ENCODE measurements at places on chromosomes 7 and 10. TPM values are rescaled to one million over a fixed set of nuclear protein-coding genes. Genes with fewer than 3 reads are reported as not detected.

DNA sequence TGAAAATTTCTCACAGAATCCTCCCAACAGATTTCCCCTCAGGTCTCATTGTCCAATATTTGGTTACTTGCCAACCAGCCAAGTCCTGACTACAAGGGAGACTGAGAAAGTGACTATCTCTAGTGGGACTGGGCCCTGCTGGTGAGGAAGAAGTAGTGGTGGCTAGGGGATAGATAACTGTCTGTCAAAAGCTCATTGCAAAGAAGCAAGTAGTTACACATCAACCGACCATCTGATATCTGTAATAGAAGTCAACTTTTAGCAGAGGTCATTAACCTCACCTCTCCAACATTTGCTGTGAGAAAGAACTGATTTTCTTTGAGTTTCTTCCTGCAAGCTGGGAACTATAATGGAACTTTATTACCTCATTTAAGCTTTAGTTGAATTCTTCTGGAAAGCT, 15.2 kb downstream of the STAMBPL1 start:
- DNase-seq, result no peak

RELN gene
- total RNA-seq, result 4.8 TPM

- DNase-seq, result peak; percentile 49
These were observed 1.4 kb downstream of the SFR1 start for GRCh38 chr10:104123397-104123796.

GRCh38 chr10:8346861-8347260, 292.4 kb downstream of the GATA3 start:
- no peak for DNase-seq

DNA sequence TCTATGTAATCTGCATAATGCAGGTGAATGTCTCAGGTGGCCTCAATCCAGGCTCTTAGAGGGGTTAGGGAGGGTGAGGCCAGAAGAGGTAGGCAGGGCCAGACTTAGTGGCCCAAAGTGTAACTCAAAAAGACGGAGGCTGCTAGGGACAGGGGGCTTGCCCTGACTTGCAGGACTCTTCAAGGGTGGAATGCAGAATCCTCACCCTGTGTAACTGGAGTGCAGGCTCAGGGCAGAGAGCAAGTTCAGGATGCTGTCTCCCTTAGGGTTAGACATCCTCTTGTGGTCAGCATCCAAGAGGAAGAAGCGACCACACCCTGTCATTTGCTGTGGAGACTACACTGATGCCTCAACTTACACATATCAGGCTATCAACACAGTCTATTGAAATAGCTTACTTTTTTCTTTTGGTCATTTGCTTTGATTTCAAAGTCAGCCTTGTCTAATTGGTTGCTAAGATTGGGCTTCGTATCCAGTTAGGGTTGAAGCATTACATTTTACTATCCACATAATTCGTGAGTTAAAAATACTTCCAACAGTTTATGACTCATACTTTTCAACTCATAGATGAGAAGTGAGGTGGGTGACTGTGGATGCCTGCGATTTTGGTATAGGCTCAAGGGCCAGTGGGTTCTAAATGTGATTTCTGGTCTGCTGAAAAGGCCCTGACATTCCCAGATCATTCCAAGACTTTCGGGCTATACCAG, 563.6 kb downstream of the SUGCT start:
- no peak for DNase-seq

DNA sequence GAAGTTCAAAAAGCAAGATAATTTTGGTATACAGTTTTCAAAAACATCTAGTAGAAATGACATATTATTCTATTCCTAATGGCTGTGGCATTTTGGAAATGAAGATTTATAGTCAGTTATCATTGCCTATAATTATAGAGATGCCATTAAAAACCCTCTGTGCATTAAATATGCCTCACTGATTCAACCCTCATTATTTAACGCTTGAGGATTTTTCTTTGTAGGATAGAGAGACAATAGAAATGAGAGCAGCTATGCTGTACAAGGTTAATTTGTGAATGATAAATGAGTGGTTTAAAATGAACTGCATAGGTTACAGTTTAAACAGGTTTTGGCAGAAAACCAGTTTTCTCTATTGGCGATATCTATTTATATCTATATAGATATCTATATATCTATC, 32.2 kb upstream of the SEMA3A start:
- no peak for DNase-seq

- peak; percentile 49 for DNase-seq
These were observed 144.0 kb upstream of the ASAH2 start for GRCh38 chr10:50395271-50395670.

GRCh38 chr10:103238506-103239252, 7.0 kb upstream of the RPEL1 start:
- peak; percentile 57 for DNase-seq

DNA sequence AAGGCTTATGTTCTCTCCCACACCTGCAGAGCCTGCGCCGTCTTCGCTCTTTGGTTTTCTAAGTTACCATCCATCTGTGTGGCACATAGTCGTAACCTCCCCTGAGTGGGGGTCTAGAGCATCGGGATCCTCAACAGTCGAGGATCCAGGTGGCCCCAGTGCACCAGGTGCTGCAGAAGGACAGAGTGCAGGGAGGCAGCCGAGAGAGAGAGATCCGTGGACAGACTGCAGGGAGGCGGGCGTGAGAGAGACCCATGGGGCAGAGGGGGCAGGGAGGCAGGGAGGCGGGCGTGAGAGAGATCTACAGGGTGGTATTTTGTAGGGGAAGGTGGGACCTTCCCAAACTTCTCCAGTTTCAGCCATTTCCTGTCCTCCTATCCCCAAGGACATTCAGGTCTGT, 42.3 kb downstream of the PFKP start:
- DNase-seq, result no peak

GRCh38 chr7:69799048-69799697, 200.9 kb downstream of the AUTS2 start:
- DNase-seq, result no peak

DNA sequence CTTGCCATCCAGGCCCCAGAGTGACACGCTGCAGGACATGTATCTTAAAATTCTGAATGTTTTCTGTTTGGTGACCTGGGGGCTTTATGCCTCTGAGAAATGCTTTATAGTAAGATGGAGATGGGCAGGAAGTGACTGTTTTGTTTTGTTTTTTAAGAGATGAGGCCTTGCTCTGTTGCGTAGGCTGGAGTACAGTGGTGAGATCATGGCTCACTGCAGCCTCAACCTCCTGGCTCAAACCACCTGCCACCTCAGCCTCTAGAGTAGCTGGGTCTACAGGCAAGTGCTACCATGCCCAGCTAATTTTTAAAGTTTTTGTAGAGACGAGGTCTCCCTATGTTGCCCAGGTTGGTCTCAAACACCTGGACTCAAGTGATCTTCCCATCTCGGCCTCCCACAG, 20.6 kb downstream of the ZNF777 start:
- DNase-seq, result no peak

GRCh38 chr10:33244354-33244967, 90.0 kb downstream of the NRP1 start:
- DNase-seq, result no peak

OR2A7 gene
- total RNA-seq, result 5.6 TPM

DNA sequence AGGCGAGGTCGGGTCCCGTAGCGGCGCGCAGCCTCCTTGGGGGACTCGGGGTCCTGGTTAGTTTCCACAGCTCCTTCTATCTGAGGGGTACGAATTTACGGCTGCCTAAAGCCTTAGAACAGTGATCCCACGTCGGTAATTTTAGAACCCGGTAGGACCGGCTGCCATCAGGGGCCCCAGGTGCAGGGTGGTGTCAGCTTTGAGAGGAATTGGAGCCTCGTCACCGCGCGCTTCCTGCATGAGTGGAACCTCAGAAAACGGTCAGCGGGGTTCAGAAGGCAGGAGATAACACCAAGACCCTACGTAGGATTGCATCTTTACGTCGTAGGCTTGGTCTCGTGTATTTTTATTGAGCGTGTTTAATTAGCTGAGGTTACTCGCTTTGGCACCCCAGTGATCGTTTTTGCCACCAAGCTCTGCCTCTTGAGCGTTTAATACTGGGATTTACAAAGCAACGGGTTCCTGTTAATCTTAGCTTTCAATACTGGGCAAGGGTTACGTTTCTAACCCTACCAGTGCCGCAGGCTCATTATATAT, 443 bp downstream of the RNF32 start:
- no peak for DNase-seq

WDR11 gene
- 98.6 TPM for total RNA-seq

RAB11FIP2 gene
- total RNA-seq, result 61.3 TPM

IL15RA gene
- total RNA-seq, result 3.5 TPM

DNA sequence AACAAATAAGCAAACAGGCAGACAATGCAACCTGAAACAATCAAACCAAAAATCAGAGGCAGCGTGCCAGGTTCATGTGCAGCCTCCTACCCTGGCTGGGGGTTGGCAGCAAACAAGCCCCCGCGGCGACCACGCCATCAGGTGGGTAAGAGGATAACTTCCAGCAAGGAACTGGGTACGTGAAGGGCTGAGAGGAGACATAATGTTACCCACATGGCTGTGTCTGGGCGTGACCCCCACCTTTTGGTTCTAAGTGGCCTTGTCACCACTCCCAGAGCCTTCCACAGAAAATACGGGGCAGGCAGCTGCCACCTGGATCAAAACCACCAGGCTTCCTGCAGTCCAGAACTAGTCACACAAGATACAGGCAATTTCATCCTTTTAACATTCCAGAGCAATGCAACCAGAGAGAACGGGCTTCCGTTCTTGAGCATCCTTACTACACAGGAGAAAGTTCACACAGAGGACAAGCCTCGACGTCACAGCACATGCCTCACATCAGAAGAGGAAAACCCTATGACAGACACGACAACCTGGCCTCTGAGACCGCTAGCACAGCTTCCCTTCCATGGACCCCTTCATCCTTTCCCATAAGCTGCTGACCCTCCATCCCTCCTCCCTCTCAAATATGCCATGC, 171.0 kb downstream of the GRID1 start:
- DNase-seq, result no peak

- no peak for DNase-seq
These were observed 16.3 kb downstream of the GSAP start for GRCh38 chr7:77399816-77400215.

DNA sequence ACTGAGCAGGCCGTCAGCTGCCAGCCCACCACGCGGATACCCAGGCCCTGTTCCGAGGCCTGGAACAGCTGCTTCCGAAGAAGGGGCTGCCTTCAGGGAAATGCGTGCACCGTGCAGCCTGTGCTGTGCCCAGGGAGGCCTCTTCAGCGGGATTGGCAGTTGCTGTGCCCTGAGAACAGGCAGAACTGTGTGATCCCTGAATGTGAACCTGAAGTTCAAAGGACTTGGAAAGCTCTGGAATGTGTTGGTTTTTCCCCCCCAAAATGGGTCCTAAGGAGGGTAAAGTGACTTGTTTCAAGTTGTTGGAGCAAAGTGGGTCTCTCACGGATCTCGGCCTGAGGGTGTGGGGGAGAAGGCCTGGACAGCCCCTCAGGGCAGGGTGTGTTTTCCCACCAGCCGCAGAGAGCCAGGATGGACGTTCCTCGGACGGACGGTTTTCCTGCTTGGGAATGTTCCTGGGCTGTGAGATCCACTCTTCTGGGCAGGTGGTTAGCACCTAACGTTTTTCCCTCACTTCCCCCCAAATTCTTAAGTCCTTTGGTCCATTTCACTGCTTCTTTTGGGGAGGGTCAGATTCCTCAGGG, 2.1 kb downstream of the SPRN start:
- DNase-seq, result no peak

CRYGN gene
- total RNA-seq, result not detected

DNA sequence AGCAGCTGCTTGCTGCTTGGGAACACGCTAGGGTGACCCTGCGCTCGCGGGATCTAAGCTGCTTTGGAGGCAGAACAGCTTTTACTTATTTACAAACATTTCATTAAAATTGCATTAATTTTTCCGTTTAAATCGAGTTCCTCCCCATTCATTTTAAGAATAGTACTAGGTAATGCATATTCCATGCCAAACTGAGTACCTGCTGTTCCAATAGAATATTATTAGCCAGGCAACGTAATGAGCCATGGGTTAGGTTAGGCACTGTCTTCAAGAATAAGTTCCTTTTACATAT, 860 bp downstream of the EXOC6 start:
- no peak for DNase-seq

KLF14 gene
- 0.05 TPM for total RNA-seq

GRCh38 chr7:95470452-95470851, 15.3 kb upstream of the ASB4 start:
- DNase-seq, result peak; percentile 76

TUBB8 gene
- total RNA-seq, result not detected

EGR2 gene
- 0.40 TPM for total RNA-seq

CLRN3 gene
- total RNA-seq, result not detected

LIPK gene
- not detected for total RNA-seq

DNA sequence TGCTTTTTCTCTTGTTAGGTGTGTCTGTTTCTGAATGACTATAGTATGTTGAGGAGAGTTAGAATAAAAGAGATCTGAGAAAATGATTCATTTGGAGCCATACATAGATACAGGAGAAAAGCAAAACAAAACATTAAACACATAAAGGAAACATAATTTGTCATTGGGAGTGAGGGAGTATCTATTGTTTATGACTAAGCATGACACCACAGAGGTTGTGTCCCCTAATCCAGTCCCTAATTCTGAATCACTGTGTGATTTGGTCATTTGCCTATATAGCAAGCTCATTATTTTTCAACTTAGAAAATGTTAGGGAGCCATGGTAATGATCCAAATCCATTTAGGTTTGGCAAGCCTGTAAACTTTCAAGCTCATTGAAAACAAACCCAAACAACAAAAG, 132.3 kb upstream of the BMPER start:
- no peak for DNase-seq
